ENCODE measurements at places on chromosomes 7 and 10.

DNA sequence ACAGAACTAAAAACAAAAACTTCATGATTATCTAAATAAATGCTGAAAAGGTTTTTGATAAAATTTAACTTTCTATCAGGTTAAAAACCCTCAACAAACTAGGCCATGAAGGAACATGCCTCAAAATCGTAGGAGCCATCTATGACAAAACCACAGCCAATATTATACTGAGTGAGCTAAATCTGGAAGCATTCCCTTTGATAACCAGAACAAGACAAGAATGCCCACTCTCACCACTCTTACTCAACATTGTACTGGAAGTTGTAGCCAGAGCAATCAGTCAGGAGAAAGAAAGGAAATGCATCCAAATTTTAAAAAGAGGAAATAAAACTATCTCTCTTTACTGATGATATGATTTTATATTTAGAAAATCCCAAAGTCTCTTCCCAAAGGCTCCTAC is 228.7 kb downstream of the CHRM2 start:
- DNase-seq = no peak

DNA sequence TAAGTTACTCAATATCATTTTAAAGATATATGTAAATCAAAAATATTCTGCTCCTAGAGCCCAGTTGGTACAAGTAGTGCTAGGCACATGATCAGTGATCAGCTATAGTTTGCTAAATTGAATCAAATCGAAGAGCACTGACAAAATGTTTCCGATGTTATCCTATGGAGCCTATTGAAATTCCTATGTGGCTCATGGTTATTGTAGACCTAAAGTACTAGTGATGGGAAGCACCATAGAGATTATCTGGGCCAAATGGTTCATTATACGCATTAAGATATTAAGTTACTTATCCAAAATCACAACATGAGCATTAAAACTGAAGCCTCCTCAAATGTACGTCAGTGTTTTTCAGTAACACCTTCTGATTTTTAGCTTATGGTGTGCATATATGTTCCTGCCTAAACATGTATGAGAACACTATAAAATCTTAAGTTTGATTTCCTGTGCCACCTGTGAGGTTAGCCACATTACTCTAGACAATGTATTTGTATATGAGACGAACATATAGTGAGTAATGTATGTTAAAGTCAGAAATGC is 103.2 kb downstream of the IQUB start:
- no peak for DNase-seq

- no peak for DNase-seq
Measured at GRCh38 chr7:22875470-22875869, 52.8 kb upstream of the TOMM7 start.

DNA sequence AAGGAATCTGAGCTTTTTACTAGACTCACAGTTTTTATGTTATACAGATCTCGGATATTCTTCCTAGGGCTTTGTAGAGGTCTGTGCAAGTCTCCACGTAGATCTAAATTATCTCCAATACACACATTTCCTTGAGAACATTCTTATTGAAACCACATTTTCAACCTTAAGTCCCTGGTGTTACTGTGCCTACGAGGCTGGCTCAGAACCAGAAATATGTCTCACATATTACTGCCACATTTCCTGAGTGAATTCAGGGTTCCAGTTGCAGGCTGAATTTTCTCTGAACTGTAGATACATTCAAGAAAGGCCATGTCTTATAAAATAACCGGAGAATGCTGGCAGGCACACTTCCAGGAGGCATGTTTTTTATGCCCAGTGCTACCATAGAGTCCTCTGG is 46.5 kb downstream of the INHBA start:
- no peak for DNase-seq

- no peak for DNase-seq
Measured at GRCh38 chr10:79434821-79435251, 10.6 kb downstream of the ZCCHC24 start.

DNA sequence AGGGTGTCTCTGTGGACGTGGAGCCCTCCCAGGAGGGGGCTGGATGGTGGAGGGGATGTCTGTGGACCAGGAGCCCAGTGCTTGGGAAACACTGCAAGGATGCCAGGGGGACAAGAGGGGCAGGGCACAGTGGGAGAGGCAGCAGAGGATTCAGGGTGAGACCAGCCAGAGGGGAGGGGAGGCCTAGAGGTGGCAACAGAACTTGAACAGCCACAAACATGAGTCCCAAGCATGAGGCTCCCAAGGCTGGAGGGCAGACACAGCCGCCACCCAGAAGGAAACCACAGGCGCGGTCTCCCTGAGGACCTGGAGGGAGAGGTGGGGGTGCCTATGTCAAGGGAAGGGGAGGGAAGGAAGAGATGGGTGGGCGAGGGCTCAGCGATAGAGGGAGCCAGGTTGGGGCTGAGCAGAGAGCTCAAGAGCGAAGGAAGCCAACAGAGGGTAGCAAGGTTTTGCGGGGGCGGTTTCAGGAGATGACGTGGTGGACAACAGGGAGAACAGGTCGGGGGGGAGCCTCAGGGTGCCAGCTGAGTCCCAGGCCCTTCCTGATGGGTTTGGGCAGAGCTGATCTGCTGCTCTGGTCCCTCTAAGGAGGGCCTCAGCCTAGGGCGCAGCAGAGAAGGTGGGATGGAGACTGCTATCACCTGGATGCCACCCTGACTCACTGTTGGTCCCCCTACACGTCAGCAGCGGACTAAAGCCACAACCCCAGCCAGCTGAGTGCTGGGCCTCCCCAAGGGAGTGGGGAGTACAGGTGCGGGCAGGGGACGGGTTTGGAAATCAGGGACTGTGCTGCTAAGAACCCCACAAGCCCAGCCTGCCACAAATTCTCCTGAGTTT is 6.7 kb upstream of the PILRA start:
- no peak for DNase-seq

DNA sequence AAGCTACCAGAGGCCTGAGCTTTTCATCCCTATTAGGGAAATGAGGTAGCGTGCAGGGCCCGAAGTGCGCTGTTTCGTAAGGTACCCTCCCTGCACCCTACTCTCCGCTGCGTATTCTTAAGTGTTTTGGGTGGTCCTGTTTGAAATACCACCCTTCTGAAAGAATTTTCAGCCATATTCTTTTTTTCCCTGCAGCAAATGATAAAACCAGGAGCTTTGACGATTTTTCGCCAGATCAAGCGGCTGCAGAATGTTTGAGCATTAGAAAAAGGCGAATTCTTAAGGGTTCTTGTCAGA is 1.2 kb downstream of the RSBN1L start:
- no peak for DNase-seq

GRCh38 chr10:97071496-97071895 is 114.3 kb downstream of the SLIT1 start:
- no peak for DNase-seq

Measured in CD4-positive, alpha-beta T cell treated with Interleukin-2 at 100 ng/mL for 4 hours (primary cell).